H1 (cell line): ENCODE measurements at places on chromosomes 1 and 21. TPM values are rescaled to one million over a fixed set of nuclear protein-coding genes. Genes with fewer than 3 reads are reported as not detected.

GRCh38 chr21:44524414-44525371 is 15.3 kb downstream of the KRTAP10-1 start:
- no peaks in the 10 kb centered on the region; the same call in 1 of the 2 replicates for H3K4me1 ChIP-seq
- no peak for DNase-seq
- H3K4me3 ChIP-seq = no peak overlapping the region
- no peak overlapping the region for H3K27ac ChIP-seq
- no peaks in the 10 kb centered on the region for H3K36me3 ChIP-seq

DNA sequence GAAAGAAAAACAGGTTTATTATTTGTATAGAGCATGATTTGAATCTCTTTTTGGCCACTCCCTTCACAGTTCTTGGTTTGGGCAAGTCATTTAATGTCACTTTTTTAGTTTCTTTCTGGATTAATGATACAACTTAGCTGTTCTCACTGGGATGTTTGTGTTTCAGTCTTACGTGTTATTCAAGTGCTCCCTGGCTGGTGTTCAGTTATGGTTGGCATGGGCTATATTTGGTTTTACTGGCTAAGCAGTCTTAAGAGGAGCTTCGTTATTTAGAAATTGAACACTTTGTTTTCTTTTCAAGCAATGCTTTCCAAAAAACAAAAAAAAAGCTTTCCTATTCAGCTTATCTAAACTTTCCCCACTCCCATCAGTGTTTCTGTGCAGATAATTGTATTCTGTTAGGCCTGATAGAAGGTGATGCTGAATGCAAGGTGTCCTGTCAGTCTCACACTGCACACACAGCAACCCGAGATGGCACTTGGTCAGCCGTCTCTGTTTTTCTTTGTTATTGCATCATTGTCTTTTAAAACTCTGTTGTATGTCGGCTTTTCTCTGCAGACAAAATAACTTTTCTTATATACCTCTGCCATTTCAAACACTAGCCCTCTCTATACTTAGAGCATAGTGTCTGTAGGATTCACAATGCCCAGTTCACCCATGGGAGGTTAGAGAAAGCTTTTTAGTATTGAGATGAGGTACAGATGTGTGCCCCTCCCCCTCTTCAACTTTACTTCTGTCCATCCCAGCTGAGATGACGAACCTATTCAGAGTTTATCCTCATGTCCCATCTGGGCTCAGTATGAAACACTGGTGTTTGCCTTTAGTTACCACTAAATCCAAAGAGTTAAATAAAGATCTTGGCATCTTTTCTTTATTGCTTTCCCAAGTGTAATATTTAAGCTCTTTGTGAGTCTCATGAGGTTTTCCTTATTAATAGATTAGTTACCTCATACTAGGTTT is 80.2 kb downstream of the VPS13D start:
- no peak overlapping the region for H3K27ac ChIP-seq
- H3K4me1 ChIP-seq = no peaks in the 10 kb centered on the region
- H3K4me3 ChIP-seq = no peak overlapping the region
- H3K27me3 ChIP-seq = no peaks in the 10 kb centered on the region

Gene MPZ
- total RNA-seq = 4.1 and 6.1 TPM in 2 replicates

- DNase-seq = no peak
- no peaks in the 10 kb centered on the region for H3K27me3 ChIP-seq
- H3K4me1 ChIP-seq = 0 out of 2 replicates have a peak, but pooled peaks cover 1% of the 10 kb centered on the region
- no peak overlapping the region for H3K27ac ChIP-seq
- no peak overlapping the region for H3K4me3 ChIP-seq
Measured at GRCh38 chr21:46111857-46112724, 14.2 kb downstream of the COL6A2 start.

DNA sequence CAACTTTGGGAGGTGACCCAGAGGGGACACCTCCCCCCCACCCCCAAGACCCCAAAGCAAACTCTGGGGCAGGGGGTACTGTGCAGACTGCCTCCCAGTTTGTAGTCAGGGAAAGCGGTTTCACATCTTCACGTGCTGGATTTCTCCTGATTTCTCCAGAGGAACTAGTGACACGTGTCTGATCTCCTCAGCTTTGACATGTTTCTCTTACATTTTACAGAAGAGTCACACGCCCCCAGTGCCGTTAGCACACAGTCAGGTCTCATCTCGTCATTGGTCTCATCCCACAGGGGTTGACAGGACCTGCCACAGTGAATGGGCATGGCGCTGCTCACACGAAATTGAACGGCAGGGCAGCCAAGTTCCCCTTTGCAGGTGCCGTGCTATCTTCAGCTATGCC is 11.8 kb downstream of the PDPN start:
- no peak overlapping the region for H3K27ac ChIP-seq
- no peaks in the 10 kb centered on the region for H3K27me3 ChIP-seq
- H3K4me3 ChIP-seq = no peak overlapping the region
- no peak for DNase-seq
- peaks cover 10% of the 10 kb centered on the region for H3K4me1 ChIP-seq

DNA sequence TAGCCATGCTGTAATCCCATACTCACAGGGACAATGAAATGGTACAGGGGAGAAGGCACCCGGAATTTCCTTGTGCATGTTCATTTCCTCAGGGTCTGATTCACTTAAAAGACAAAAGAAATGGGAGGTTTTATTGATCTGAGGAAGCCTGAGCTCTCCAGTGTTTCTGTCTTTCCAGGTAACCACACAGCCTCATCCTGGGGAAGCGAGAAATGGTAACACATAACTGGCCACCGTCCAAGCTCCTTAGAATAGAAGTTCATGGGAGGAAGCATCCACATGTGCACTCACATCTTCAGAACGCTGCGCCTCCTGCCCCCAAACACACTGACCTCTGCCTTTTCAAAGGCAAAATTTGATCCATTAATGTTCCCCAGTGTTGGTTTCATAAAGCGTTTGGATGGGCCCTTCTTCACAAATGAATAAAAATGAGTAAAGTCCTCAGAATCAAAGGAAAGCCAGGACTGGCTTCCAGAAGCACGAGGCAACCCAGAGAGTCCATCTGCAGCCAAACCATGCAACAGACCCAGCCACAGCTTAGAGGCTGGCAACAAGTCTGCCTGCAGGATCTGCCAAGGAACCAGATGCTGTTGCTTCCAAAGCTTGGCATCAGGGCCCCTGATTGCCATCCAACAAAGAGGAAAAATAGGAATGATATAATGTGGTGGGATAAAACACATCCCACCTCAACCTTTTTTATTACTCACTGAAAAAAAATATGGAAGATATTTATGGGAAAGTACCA is 120.3 kb downstream of the ZBTB18 start:
- DNase-seq = no peak
- no peaks in the 10 kb centered on the region for H3K36me3 ChIP-seq
- H3K4me3 ChIP-seq = no peak overlapping the region
- no peak overlapping the region for H3K27ac ChIP-seq
- H3K4me1 ChIP-seq = peaks cover 5% of the 10 kb centered on the region
- H3K27me3 ChIP-seq = no peaks in the 10 kb centered on the region

Gene NHLH2
- total RNA-seq = 1.0 and 1.1 TPM in 2 replicates

DNA sequence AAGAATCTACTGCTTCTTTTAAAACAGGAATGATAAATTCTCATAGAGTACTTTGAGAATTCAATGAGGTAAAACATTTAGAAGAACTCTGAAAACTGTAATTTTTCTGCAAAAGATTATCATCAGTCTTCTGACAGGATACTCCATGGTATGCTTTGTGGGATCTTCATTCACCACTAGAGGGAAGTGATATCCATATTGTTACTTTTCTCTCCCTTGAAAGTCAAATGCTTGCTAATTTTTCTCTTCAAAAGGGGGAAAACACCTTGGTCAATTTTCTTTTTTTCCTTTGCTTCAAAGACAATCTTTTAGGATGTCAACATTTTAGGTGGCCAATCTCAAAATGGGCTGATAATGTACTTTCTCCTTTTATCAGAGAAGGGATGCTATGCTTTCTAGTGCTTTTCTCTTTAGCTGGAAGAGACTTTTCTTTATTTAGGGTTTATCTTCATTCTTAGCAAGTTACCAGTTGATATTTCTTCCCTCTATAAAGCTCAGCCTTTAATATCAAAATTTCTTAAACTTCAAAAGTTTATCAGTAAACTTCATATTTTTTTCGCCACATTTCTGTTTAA is 95.5 kb downstream of the NEGR1 start:
- no peaks in the 10 kb centered on the region for H3K4me1 ChIP-seq
- H3K36me3 ChIP-seq = no peaks in the 10 kb centered on the region
- H3K27ac ChIP-seq = no peak overlapping the region
- no peaks in the 10 kb centered on the region for H3K27me3 ChIP-seq
- no peak for DNase-seq

DNA sequence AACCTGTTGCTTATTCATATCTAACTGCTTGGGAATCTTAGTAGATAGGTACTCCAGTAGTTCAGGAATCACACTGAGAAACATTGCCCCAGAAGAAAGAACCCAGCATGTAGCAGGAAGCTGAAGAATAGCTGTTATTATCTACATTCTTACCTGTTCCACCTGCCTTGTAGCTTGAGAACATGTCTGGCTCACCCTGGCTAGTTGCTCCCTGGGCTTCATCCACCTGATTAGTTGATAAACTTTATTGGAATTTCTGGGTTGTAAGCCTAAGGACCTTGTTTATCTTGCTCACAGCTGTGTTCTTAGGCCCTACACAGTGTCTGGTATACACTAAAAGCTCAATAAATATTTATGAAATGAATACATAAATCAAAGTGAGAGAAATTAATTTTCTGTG is 106.3 kb upstream of the DMRTA2 start:
- H3K4me1 ChIP-seq = no peaks in the 10 kb centered on the region
- H3K36me3 ChIP-seq = no peaks in the 10 kb centered on the region
- no peaks in the 10 kb centered on the region for H3K27me3 ChIP-seq
- H3K4me3 ChIP-seq = no peak overlapping the region
